NCI-H1436 treated with DMSO at 0.1 percent for 48 hours (cell line): ENCODE measurements at places on chromosomes 12 and 14.

GRCh38 chr12:95291501-95291900 is 73.9 kb downstream of the VEZT start:
- no peak for DNase-seq

GRCh38 chr12:46773586-46774321 is 52.0 kb downstream of the SLC38A4 start:
- no peak for DNase-seq

DNA sequence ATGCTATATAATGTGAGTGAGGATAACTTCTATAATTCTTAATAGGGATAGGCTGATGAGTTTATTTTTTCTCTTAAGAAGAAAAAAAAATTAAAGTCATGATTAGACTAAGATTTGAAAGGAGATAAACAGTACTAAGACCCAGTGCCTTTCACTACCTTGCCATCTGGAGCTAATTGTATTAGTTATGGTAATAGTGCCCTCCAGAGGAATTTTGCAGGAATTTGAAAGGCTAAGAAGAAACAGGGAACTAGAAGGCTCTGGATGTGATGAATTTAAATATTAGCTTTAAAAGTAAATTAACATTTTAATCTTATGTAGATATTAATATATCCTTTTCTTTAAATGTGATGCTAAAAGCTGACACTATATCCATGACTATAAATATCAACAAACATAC is 36.6 kb upstream of the PIK3C2G start:
- no peak for DNase-seq

GRCh38 chr14:98890556-98891340 is 381.2 kb downstream of the BCL11B start:
- no peak for DNase-seq

DNA sequence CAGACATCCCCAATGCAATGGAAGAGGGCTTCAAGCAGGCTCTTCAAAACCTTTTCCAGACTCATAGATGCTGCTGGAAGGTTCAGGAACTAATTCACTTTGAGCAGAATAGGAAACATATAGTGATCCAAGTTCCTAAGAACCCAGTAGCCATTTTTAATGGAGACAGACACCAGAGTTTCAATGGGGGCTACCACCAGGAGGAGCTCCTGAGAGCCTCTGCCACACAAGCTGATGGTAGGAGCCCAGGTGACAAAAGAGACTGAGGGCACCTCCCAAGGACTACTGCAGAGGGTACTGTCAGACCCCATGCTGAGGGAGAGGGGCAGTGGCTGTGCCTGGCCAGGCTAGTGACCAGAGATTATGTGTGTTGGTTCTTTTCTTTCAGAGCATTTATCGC is 45.9 kb downstream of the IFNG start:
- no peak for DNase-seq

DNA sequence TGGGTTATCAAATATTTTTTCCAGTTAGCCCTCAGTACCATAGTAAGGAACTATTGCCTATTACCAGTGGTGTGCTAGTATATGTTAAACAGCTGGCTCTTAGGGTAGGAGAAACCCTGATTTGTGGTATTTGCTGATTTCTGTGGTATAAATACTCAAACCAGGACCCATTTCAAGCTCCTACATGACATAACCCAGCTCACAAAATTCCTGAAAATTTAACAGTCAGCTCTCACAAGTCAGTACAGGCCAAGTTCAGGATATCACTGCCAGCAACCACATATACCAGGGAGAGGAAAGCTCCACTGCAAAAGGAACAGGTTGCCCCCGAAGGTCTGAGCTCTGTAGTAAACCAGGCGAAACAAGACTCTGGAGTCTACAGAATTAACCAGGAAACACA is 315.3 kb downstream of the NOVA1 start:
- no peak for DNase-seq

GRCh38 chr14:81434230-81434629 is 34.1 kb upstream of the STON2 start:
- no peak for DNase-seq
